Body of pancreas (tissue), 4 donors: ENCODE measurements at places on chromosomes 5 and 9. TPM values are rescaled to one million over a fixed set of nuclear protein-coding genes. Genes with fewer than 3 reads are reported as not detected.

GRCh38 chr5:109630093-109630492 is 59.6 kb upstream of the MAN2A1 start:
- H3K27me3 ChIP-seq = no peaks in the 10 kb centered on the region
- no peaks in the 10 kb centered on the region for H3K36me3 ChIP-seq
- no peaks in the 10 kb centered on the region for H3K4me1 ChIP-seq
- no peak overlapping the region for H3K27ac ChIP-seq

- H3K4me3 ChIP-seq = no peak overlapping the region
- H3K36me3 ChIP-seq = no peaks in the 10 kb centered on the region
- H3K27ac ChIP-seq = no peak overlapping the region
- no peak for DNase-seq
- H3K4me1 ChIP-seq = peaks cover 24% of the 10 kb centered on the region
- H3K27me3 ChIP-seq = no peaks in the 10 kb centered on the region
Measured at GRCh38 chr5:140348104-140348503, 1.7 kb upstream of the HBEGF start.

GRCh38 chr5:53478411-53479044 is 1.9 kb upstream of the FST start:
- H3K27me3 ChIP-seq = no peaks in the 10 kb centered on the region
- peak; percentile 29 for DNase-seq
- peaks cover 12% of the 10 kb centered on the region for H3K4me1 ChIP-seq
- no peak overlapping the region for H3K4me3 ChIP-seq

DNA sequence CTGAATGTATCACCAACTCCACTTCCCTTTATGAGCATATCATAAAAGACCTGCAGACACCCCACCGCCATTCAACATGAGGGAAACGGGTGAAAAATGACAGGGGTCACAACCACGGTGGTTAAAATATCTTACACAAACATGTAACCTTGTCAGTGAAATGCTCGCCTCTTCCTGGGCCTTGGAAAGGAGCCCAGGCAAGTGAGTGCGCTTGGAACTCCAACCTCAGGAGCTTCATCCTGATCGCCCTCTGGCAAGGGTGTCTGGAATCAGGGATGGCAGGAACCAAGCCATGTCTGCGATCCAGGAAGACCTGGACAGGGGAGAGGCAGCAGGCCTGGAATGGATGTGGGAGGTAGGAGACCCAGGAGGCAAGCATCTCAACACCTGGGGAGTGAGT is 282.7 kb downstream of the GAS1 start:
- no peaks in the 10 kb centered on the region for H3K36me3 ChIP-seq
- no peak overlapping the region for H3K27ac ChIP-seq

GRCh38 chr9:92440751-92441046 is 16.4 kb upstream of the OMD start:
- no peak overlapping the region for H3K27ac ChIP-seq
- H3K27me3 ChIP-seq = no peaks in the 10 kb centered on the region
- H3K4me1 ChIP-seq = no peaks in the 10 kb centered on the region
- H3K4me3 ChIP-seq = no peak overlapping the region
- no peaks in the 10 kb centered on the region for H3K36me3 ChIP-seq
- no peak for DNase-seq

DNA sequence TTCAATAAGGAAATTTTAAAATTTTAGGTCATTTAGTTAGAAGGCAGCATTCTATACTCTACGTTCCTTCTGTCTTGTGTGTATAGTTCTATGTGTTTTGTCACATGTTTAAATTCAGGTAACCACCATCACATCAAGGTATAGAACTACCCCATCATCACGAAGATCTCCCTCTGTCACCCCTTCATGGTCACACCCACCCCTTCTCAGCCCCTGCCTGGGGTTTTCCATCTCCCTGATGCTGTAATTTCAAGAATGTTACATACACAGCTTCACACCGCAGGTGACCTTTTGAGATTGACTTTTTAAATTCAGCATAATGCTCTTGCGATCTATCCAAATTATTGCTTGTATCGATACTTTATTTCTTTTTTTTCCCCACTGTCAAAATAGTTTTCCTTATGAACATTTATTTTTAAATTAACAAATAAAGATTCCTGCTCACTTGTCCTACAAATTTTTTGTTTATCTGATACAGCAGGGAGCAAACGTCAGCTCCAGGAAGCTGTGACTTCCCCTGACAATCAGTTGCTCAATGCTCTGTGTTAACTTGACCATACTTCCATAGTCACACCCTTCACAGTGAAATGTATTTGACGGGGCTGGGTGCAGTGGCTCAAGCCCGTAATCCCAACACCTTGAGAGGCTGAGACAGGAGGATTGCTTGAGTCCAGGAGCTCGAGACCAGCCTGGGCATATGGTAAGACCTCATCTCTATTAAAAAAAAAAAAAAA is 10.2 kb downstream of the BTNL8 start:
- H3K36me3 ChIP-seq = no peaks in the 10 kb centered on the region
- no peak overlapping the region for H3K4me3 ChIP-seq
- no peak overlapping the region for H3K27ac ChIP-seq
- no peaks in the 10 kb centered on the region for H3K4me1 ChIP-seq

GRCh38 chr5:115500225-115500624 is 44.4 kb downstream of the FEM1C start:
- H3K36me3 ChIP-seq = no peaks in the 10 kb centered on the region
- H3K27ac ChIP-seq = no peak overlapping the region

- H3K27me3 ChIP-seq = no peaks in the 10 kb centered on the region
- no peaks in the 10 kb centered on the region for H3K36me3 ChIP-seq
- H3K4me3 ChIP-seq = no peak overlapping the region
- H3K27ac ChIP-seq = no peak overlapping the region
- H3K4me1 ChIP-seq = no peaks in the 10 kb centered on the region
- DNase-seq = no peak
Measured at GRCh38 chr9:114717908-114718486, 36.0 kb upstream of the TEX48 start.

DNA sequence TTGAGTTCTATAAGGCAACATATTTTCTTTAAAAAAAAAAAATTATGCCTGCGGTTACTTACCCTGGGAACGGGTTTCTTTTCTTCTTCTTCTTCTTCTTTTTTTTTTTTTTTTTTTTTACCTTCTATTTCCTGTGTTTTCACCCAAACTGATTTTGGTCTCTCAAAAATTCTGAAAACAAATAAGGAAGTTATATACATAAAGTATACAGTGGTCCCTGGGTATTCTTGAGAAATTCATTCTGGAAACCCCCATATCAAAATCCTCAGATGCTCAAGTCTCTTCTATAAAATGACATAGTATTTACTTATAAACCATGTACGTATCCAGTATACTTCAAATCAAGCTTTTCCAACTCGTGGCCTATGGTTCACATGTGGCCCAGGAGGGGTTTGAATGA is 326.7 kb downstream of the MAT2B start:
- DNase-seq = no peak
- H3K4me1 ChIP-seq = no peaks in the 10 kb centered on the region
- H3K36me3 ChIP-seq = no peaks in the 10 kb centered on the region

DNA sequence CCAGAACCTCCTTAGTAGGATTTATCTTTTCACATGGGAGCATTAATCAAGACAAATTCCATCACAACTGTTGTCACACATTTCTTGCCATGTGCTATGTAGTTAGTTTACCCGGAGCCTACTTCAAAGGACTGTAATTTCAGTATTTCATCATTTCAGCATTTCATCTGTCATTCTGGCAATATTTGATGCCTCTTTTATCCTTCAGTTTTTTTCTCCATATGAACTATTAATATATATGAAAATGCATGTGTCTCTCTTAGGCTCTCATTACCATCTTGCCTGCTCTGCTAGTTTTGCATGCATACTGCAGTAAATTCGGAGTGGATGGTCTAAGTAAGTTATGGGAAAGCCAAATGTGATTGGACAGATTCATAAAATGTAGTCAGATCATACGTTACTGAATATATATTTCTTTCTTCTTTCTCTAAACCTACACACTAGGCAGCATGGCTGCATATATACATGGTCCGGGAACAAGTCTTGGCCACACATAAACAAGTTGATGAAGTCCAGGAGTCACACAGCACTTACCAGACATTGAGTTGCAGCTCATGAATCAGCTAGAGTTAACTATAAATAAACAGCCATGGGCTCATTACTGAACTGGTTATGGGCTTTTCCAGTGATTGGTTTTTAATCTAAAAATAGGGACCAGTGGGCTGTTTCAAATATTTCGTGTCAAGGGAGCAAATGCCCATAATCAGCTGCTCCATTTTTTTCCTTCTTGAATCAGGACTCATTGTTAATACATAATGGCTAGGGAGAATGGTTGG is 46.6 kb downstream of the SPATA31D1 start:
- H3K4me3 ChIP-seq = no peak overlapping the region
- DNase-seq = no peak
- H3K36me3 ChIP-seq = no peaks in the 10 kb centered on the region
- H3K27ac ChIP-seq = no peak overlapping the region
- H3K4me1 ChIP-seq = no peaks in the 10 kb centered on the region

GRCh38 chr5:136382071-136382470 is 16.7 kb upstream of the TRPC7 start:
- no peaks in the 10 kb centered on the region for H3K36me3 ChIP-seq
- no peak overlapping the region for H3K27ac ChIP-seq
- H3K27me3 ChIP-seq = no peaks in the 10 kb centered on the region

DNA sequence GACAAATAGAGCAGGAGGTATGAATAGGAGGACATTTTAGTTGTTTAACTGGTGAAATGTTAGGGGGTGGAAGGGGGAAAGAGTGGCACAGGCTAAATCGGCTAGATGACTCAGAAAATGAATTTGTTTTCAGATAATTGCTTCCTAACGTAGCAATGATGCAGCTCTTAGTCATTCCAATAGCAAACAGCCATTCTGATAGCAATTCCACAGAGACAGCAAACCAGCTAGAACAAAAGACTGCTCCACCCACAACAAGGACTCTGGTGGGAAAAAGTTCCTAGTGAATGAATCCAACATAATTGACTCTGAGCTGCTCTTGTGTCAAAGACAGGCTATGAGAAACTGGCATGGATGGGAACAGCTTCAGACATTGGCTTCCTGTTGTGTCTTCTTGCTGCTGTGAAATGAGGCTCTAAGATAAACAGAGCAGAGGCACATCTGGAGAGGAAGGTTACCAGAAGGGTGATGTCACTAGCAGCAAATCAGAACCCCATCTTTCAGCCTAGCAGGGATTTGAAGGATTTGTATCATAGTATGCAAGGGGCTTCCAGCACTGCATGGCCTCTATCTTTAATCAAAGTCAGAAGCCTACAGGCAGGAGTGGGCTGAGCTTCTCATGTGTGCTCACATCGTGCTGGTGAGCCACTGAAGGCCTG is 28.1 kb upstream of the F2RL1 start:
- no peaks in the 10 kb centered on the region for H3K36me3 ChIP-seq
- no peaks in the 10 kb centered on the region for H3K27me3 ChIP-seq
- peak; percentile 33 for DNase-seq

- H3K36me3 ChIP-seq = no peaks in the 10 kb centered on the region
- no peak overlapping the region for H3K4me3 ChIP-seq
- H3K27me3 ChIP-seq = no peaks in the 10 kb centered on the region
- peaks cover 54% of the 10 kb centered on the region for H3K4me1 ChIP-seq
Measured at GRCh38 chr9:112555844-112556482, 69.3 kb downstream of the KIAA1958 start.

GRCh38 chr9:108812396-108813025 is 43.3 kb downstream of the ACTL7B start:
- no peaks in the 10 kb centered on the region for H3K4me1 ChIP-seq
- no peaks in the 10 kb centered on the region for H3K36me3 ChIP-seq
- no peak overlapping the region for H3K27ac ChIP-seq
- no peaks in the 10 kb centered on the region for H3K27me3 ChIP-seq
- DNase-seq = no peak
- H3K4me3 ChIP-seq = no peak overlapping the region

- H3K27me3 ChIP-seq = no peaks in the 10 kb centered on the region
- no peak for DNase-seq
- H3K4me1 ChIP-seq = no peaks in the 10 kb centered on the region
- no peak overlapping the region for H3K27ac ChIP-seq
- H3K36me3 ChIP-seq = no peaks in the 10 kb centered on the region
Measured at GRCh38 chr9:34684145-34684544, 6.9 kb downstream of the CCL19 start.

DNA sequence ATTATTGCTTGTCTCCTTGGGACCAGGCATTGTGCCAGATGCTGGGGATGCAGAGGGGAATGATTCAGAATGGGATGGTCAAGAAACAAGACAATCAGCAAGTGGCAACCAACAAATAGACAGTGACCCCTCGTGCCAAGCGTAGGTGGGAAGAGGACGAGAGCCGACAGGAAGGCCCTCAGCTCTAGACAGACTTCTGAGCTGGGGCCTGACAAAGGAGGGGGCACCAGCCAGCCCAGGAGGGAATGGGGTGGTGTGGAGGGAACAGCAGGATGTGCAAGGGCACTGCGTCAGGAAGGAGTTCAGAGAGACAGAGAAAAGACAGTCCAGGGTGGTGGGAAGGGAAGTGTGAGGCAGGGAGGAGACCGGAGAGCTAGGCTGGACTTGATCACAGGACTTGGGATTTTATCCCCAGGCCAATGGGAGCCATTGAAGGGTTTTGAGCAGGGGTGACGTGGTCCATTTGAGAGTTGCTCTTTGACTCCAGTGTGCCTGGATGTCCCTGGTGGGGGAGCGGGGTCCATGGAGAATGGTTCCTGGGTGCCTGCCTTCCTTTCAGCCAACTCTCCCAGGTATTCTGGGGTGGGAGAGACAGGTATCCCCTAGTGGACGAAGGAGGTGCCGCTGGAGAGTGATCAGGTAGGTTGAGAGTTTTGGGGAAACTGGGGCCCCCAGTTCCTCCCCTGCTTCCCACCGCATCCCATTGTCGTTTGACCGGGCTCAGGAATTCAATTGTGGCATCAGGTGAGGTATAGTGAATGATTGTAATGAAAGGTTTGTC is 79.3 kb upstream of the ZNF618 start:
- H3K36me3 ChIP-seq = no peaks in the 10 kb centered on the region
- no peak overlapping the region for H3K27ac ChIP-seq
- no peak overlapping the region for H3K4me3 ChIP-seq
- H3K27me3 ChIP-seq = no peaks in the 10 kb centered on the region
- no peaks in the 10 kb centered on the region for H3K4me1 ChIP-seq

- H3K27me3 ChIP-seq = no peaks in the 10 kb centered on the region
- peaks cover 32% of the 10 kb centered on the region for H3K4me1 ChIP-seq
- H3K4me3 ChIP-seq = no peak overlapping the region
- H3K27ac ChIP-seq = peak overlapping the region; percentile 67
Measured at GRCh38 chr5:173781816-173782670, 106.1 kb upstream of the CPEB4 start.

- H3K4me1 ChIP-seq = peaks cover 20% of the 10 kb centered on the region
- no peaks in the 10 kb centered on the region for H3K36me3 ChIP-seq
- H3K27me3 ChIP-seq = no peaks in the 10 kb centered on the region
- no peak overlapping the region for H3K4me3 ChIP-seq
- DNase-seq = no peak
Measured at GRCh38 chr5:127324756-127325155, 34.2 kb downstream of the MEGF10 start.

GRCh38 chr5:437281-437771 is 5.7 kb upstream of the EXOC3 start:
- no peak overlapping the region for H3K4me3 ChIP-seq
- no peak overlapping the region for H3K27ac ChIP-seq
- DNase-seq = no peak
- no peaks in the 10 kb centered on the region for H3K36me3 ChIP-seq
- no peaks in the 10 kb centered on the region for H3K27me3 ChIP-seq

INSYN2B gene
- not detected for total RNA-seq

KCNV2 gene
- total RNA-seq = not detected

VCAN gene
- total RNA-seq = 33.7 TPM

TRMT10B gene
- total RNA-seq = 2.6 TPM

GLRA1 gene
- total RNA-seq = not detected

DELE1 gene
- 100 TPM for total RNA-seq

PCDHA5 gene
- 4.0 TPM for total RNA-seq

LCN15 gene
- total RNA-seq = not detected

TMEM174 gene
- not detected for total RNA-seq

FOXD1 gene
- not detected for total RNA-seq

CSF2 gene
- total RNA-seq = not detected

FAXDC2 gene
- total RNA-seq = 8.0 TPM

ALDH1A1 gene
- total RNA-seq = 87.7 TPM
